ENCODE measurements at places on chromosomes 12 and 14.

DNA sequence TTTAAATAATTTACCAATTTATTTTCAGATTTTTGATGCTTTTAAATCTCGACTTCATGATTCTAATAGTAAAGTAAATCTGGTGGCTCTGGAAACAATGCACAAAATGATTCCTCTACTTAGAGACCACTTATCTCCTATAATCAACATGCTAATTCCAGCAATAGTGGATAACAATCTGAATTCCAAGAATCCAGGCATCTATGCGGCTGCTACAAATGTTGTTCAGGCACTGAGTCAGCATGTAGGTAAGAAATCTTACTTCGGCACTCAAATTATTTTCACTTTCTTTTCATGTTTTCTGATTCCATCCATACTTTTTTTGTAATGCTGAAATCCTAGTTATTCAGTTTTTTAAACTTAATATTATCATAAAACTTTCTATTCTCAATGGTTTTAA lies 15.5 kb upstream of the PRPF39 start:
- DNase-seq: no peak

DNA sequence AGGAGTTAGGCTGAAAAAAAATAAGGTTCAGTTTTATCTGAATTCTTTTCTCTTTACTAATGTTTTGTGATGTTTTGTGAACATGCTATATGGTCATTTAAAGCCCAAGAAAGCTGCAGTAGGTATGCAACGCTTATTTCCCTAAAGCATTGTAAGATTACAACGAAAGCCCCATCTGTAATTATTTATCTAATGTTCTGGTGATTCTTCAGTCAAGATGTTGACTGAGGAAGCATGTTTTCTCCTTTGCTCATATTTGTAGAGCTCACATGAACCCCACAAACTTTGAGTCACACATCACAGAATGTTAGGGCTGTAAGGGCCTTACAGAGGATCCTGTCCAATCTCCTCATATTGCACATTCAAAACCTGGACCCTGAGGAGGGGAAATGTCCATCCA lies 3.2 kb upstream of the TUBA1C start:
- DNase-seq: no peak

DNA sequence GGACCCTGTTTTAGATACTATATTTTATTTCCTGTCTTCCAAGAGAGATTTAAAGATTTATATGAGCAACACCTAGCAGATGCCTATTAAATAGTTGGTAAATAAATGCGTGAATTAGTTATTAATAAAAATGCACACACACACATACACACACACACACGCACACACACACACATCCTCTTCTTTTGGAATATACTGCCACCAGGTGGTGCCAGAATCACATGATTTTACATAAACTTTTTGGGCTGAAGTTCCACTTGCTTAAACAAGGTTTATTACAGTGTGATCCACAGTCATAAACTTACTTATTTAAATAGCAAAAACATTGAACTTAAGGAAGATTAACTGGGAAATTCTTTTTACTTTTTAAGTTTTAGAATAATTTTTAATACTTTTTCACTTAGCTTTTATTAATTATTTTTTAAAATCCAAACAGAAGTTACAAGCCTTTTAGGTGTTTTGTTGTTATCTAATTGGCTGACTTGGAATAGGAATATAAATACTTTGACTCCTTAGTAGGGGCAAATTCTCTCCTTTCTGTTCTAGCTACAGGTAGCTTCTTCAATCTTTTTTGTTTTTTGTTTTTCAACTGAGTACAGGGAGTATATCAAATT lies 17.5 kb downstream of the RAD51B start:
- no peak for DNase-seq

GRCh38 chr12:91893476-91893875 lies 252.2 kb downstream of the BTG1 start:
- no peak for DNase-seq

- DNase-seq: no peak
Measured at GRCh38 chr12:25529738-25530137, 23.3 kb downstream of the LMNTD1 start.

DNA sequence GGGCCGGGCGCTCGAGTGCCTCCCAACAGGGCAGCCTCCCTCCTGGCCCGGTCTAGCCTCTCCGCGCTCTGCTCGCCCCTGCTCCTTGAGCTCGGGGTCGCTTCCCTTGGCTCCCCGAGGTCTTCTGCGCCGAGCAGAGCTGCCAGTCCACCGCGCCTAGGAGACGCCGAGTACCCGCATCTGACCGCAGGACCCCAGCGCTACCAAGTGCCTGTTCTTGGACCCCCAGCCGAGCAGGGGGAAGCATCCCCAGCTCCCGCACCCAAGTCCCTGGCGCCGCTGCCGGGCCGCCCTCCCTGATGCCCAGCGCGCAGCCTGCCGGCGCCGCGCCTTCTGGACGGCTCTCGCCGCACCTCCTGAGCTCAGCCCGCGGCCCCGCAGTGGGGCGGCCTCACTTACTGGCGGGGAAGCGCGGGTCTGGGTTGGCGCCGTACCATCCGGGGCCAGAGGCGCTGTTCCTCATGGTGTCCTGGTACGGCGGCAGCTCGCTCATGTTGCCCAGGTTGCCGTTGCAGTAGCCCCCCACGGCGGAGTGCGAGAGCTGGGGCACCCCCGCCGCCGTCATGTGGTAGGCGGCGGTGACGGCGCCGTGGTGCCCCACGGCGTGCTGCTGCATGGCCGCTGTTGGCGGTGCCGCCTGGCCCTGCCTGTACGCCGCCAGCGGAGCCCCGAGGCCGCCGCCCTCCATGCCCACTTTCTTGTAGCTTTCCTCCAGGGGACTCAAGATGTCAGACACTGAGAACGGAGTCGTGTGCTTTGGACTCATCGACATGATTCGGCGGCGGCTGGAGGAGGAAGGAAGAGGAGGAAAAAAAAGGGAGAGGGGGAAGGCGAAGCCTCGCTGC lies 1.2 kb downstream of the NKX2-1 start:
- DNase-seq: peak; percentile 8

- peak; percentile 12 for DNase-seq
Measured at GRCh38 chr12:65823513-65824375, 539 bp upstream of the HMGA2 start.

- no peak for DNase-seq
Measured at GRCh38 chr12:114478865-114479264, 72.9 kb upstream of the TBX5 start.

- no peak for DNase-seq
Measured at GRCh38 chr12:26203167-26203780, 7.9 kb downstream of the SSPN start.

GRCh38 chr14:49623941-49624839 lies 3.6 kb downstream of the MGAT2 start:
- no peak for DNase-seq

DNA sequence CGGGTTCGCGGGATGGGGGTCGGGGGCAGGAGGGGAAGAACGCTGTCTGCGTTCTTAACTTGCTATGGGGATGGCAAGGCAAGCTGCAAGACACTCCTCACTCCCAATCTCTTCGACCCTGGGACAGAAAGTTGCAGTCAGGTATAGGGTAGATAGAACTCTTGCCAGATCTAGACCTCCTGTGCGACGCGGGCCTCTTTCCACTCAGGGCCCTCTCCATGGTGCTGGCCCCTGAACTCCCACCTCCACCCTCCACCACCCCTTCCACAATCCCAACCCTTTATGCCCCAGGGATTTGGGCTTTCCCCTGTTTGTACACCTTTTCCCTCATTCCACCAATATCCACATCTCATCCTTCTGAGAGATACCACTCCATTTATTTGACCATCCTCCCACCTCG lies 812 bp downstream of the NABP2 start:
- no peak for DNase-seq

DNA sequence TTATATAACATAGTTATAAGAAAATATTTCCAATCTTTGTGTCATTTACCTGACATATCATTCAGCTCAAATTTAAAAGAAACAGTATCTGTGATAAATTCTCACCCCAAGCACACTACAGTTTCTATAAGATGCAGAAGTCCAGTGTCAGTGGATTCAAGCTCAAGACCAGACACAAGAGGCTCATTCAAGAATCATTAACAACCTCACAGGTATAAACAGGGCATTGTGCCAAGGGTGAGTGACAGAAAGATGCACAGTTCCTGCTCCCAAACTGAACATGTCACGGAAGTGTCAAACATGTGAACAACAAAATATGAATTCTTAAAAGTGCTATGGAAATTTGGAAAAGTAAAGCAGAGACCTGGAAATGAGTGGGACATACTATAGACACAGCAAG lies 12.8 kb downstream of the ATP2B1 start:
- DNase-seq: no peak

DNA sequence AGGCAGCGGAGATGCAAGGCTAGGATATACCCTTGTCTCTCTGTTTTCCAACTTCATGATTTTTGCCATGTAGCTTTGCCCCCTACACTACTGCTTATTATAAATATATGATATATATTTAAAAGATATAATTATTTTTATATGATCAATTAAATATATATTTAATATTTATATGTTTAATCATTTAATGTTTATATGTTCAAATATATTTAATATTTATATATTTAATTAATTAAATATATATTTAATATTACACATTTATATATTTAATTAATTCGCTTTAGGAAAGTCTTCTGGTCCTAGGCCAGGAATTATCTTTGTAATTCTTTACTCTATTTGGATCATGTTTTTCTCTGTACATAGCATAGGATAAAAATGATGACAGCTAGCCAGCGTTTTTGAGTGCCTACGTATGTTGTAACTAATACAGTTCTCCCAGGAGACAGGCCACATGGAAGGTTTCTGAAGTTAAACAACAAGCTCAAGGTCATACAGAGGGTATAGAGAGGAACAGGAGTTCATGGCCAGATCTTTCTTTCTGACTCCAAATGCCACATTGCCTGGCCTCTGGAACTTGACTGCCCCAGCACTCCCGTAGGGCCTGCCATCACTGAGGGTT lies 192.5 kb downstream of the KCNA5 start:
- no peak for DNase-seq

DNA sequence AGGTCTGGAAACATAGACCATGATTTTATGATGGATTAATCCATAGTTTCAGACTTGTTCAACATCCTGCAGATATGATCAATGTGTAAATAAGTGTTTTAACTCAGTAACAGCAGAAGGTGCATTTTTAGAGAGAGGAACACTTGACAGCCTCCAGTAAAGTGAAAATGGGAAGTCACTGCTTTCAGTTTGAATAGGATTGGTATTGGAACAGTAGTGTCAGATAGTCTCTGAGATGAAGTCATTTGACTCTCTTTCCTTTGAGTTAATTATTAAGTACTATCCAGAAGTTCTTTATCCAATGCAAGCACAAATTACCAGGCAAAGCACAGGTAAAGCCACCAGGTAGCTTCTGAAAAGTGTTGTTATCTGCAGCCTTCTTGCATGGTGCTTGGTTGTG lies 14.5 kb upstream of the NAV3 start:
- peak; percentile 1 for DNase-seq

GRCh38 chr12:99390707-99391106 lies 256.8 kb upstream of the GARIN6 start:
- no peak for DNase-seq

DNA sequence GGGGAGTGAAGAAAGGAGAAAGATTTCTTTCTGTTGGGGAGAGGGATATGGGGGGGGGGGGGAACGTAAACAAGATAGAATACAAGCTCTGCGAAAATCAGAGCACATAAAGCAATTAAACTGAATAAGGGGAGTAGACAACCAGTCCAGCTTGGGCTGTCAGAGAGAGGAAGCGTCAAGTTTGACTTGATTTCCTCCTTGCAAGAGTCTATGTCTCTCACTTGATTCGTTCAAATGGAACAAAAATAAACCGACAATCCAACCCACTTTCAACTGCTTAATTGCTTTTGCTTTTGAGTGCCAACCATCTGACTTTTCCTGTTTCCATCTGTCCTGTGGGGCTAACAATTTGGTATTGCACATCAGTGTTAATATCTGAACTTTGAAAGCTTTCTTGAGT lies 942 bp downstream of the SYT1 start:
- DNase-seq: no peak

GRCh38 chr12:76489737-76490136 lies 69.8 kb downstream of the OSBPL8 start:
- no peak for DNase-seq

- DNase-seq: no peak
Measured at GRCh38 chr14:68880581-68881105, 87.8 kb upstream of the ZFP36L1 start.

- DNase-seq: no peak
Measured at GRCh38 chr14:35261774-35262173, 30.4 kb upstream of the PSMA6 start.

DNA sequence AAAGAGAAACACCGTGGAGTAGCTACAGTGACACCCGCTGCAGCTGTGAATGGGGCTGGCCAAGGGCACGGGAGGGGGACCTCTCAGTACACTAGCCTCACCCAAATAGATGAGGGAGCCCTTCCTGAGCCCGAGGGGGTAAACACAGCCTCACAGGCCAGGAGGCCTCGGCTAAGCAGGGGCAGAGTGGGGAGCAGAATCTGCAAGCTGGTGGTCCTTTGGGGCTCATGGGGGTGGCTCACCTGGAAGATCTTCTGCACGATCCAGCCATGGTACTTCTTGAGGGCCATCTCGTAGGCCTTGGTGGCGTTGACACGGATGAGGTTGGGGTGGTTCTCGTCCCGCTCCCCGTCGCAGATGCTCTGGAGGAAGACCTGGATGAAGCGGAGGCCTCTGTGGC lies 22.2 kb upstream of the TRPV4 start:
- DNase-seq: no peak

DNA sequence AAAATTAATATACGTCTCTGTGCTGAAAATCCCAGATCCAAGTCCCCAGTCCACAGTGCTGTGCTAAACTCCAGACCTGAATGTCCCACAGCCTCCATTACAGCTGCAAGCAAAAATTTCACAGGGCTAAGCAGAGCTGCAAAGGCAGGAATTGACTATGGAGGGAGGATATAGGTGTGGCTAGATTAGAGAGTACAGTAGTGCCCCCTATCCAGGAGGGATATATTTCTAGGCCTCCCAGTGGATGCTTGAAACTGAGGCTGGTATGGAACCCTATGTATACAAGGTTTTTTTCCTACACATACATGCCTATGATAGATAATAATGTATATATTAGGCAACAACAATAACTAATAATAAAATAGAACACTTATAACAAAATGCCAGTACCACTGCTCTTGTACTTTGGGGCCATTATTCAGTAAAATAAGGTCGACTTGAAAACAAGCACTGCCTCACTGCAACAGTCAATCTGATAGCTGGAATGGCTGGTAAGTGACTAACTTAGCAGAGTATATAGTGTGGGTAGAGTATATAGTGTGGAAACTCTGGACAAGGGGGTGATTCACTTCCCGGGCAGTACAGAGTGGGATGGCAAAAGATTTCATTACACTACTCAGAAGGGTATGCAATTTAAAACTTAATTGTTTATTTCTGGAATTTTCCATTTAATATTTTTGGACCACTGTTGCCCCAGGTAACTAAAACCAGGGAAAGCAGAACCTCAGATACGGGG lies 82.7 kb downstream of the C14orf132 start:
- no peak for DNase-seq

DNA sequence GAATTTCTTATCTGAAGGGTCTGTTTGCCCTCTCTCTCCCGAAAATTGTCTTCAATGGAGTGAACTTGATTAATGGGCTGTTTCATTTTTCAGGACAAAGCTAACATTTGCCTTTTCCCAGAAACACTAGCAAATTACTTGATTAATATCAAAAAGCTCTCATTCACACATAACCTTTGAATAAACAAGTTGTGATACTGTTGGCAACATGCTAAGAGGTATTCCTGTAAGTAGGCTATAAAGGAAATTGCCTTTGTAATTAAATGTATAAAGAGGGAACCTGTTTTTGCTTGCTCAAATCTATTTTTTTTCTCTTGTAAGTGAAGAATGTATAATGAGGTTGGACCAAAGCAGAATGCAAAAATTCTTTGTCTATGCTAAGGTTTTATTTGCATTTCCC lies 457.2 kb downstream of the TMTC2 start:
- no peak for DNase-seq

GRCh38 chr14:89576145-89576927 lies 159.3 kb upstream of the FOXN3 start:
- no peak for DNase-seq
